ENCODE measurements at places on chromosomes 11 and 22.

DNA sequence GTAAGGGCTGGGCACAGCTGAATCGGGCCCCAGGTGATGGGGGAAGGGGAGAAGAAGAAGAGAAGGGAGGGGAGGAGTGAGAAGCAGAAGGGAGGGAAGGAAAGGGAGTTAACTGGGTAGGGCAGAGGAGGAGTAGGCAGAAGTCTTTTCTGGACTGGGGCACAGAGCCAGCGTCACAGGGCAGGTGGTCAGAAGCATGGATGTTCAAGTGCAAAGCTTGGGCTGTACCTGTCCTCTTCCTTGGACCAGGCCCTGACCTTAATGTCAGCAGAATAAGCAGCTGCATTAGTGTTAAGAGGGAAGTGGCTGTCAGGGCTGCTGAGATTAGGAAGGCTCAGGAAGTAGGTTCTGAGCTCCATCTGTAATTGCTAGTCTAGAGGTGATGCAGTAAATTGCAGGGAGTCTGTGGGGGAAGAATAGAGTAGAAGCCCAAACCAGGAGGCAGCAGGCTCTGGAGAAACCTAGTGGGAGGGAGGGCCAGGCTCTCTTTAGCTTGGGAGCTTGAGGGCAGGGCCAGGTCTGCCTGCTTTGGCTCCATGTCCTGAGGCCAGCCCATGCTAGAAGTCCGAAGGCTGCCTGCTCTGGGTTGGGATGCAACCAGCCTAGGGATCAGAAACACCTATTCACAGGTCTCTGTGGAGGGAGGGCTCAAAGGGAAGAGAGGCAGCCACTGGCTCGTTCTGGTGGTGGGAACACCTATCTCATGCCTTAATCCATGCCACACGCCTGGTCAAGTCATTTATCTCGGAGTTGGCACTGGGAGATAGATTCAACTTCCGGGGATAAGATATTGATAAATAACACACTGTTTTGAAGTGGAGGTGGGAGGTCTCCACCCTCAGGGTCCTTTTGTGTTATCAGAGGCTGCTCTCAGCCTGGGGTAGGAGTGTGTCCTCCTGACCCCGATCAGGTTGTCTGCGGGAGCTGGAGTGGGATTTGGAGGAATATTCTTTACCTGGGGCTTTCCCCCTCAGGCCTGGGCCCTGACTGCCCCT is 1.7 kb upstream of the UCP3 start:
- no peaks in the 10 kb centered on the region for H3K27me3 ChIP-seq
- DNase-seq: no peak
- peaks cover 81% of the 10 kb centered on the region for H3K4me1 ChIP-seq
- no peaks in the 10 kb centered on the region for H3K36me3 ChIP-seq
- H3K27ac ChIP-seq: peak overlapping the region; percentile 81

- H3K4me1 ChIP-seq: no peaks in the 10 kb centered on the region
- H3K27me3 ChIP-seq: no peaks in the 10 kb centered on the region
- H3K4me3 ChIP-seq: no peak overlapping the region
- no peak overlapping the region for H3K27ac ChIP-seq
- no peak for DNase-seq
These were observed 10.2 kb downstream of the RAB38 start for GRCh38 chr11:88164806-88165585.

DNA sequence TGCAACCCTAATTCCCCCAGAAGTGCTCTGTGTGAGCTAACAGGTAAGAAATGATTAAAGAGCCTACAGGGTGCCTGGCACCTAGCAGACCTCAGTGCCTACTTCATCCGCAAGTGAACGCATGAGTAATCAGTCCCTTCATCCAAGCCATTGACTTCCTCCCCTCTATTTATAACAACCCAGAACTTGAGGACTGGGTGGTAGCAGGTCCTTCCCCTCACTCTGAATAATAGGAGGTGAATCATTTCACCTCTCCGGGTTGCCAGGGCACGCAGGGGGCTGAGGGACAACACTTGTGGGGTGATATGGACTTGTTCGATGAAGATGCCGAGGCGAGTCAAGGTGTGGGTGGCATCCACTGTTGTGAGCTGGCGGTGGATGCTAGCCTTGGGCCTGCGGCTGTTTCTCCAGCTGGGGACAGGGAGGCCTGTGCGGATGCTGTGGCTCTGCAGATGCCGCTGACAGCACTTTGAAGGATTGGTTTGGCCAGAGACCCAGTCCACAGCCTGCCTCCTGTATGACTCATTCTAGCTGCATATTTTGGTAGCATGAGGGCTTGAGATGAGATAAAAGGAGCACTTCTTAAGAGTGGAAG is 11.7 kb upstream of the SORL1-AS1 start:
- DNase-seq: peak; percentile 48
- H3K27me3 ChIP-seq: no peaks in the 10 kb centered on the region
- peaks cover 96% of the 10 kb centered on the region for H3K4me1 ChIP-seq
- H3K36me3 ChIP-seq: no peaks in the 10 kb centered on the region

DNA sequence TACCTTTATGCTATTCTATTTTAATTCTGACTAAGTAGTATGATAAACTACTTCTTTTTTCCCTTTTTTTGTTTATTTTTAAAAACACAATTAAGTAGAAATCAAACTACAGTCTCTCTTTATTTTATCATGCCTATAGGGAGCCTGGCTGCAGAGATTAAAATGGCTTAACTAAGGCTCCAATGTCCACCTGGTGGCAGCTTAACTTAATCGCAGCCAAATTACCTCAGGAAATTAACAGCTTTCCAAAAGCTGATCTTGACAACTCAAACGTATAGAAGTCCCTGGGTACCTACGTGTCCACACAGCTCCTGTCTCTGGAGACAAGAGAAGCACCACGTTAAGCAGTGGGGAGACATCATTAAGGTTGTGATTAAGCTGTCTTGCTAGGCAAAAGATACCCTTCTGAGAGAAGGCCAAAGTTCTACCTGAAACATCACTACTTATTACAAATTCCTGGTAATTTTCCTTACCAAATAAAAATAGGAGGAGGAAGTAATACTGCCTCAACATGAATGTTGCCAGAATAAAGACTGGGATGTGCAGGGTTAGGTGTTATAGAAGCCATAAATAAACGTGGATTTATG is 63.2 kb upstream of the SNX19 start:
- H3K27me3 ChIP-seq: peaks cover 12% of the 10 kb centered on the region
- no peak overlapping the region for H3K4me3 ChIP-seq
- DNase-seq: no peak
- no peaks in the 10 kb centered on the region for H3K36me3 ChIP-seq

- no peaks in the 10 kb centered on the region for H3K4me1 ChIP-seq
- no peaks in the 10 kb centered on the region for H3K36me3 ChIP-seq
- no peak overlapping the region for H3K27ac ChIP-seq
- no peak overlapping the region for H3K4me3 ChIP-seq
These were observed 20.0 kb downstream of the TREH start for GRCh38 chr11:118659314-118659952.

- no peak overlapping the region for H3K27ac ChIP-seq
- no peaks in the 10 kb centered on the region for H3K36me3 ChIP-seq
- no peaks in the 10 kb centered on the region for H3K4me1 ChIP-seq
- no peak overlapping the region for H3K4me3 ChIP-seq
- no peak for DNase-seq
These were observed 1359.3 kb downstream of the LRRC4C start for GRCh38 chr11:40100162-40100553.

DNA sequence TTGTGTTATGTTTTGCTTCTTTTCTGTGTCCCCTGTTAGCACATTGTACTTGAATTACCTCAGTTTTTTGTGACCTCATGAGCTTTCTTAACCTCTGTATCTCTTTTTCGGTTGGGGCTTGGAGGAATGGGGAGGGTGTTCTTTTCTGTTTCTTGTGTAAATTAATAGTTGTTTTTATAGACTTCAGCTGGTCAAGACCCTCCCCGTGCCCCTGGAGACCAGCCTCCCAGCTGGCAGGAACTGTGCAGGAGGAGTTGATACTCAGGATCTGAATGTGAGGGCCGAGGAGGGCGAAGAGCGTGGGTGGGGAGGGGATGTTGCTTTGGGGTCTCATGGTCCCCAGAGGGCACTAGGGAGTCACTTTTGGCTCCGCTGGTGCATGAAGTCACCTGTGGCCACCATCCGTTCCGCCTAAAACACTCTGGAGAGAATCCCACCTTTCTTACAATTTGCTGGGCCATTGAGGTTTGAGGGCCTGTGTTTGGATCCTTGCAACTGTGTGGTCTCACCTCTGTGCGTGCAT is 44.3 kb upstream of the NNMT start:
- no peak overlapping the region for H3K4me3 ChIP-seq
- H3K27me3 ChIP-seq: no peaks in the 10 kb centered on the region
- peaks cover 2% of the 10 kb centered on the region for H3K4me1 ChIP-seq

DNA sequence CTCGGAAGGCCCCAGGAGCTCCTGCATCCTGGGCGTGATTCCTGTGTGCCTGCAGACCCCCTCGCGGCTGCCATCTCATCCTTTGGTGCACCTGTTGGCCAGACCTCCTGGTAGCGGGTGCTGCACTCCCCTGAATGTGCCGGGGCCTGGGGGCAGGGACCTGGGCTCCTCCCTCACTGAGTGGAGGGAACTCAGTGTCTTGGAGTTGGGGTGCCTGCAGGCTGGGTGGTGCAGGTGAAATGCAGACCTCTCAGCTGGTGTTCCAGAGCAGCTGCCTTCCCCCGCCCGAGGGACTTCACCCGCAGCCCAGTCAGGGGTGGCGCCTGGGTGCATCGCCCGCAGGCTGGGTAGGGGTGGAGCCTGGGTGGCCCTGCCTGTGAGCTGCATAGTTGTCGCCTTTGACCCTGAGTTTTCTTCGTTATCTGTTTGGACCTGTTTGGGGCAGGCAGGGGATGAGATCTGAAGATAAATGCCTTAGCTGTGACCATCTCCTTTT is 31.4 kb downstream of the LRP5 start:
- H3K36me3 ChIP-seq: no peaks in the 10 kb centered on the region
- H3K27me3 ChIP-seq: no peaks in the 10 kb centered on the region
- no peak overlapping the region for H3K4me3 ChIP-seq
- peaks cover 21% of the 10 kb centered on the region for H3K4me1 ChIP-seq
- no peak for DNase-seq

GRCh38 chr11:16771350-16772140 is 33.1 kb downstream of the C11orf58 start:
- no peak overlapping the region for H3K27ac ChIP-seq
- DNase-seq: no peak
- H3K27me3 ChIP-seq: no peaks in the 10 kb centered on the region
- H3K36me3 ChIP-seq: no peaks in the 10 kb centered on the region
- no peaks in the 10 kb centered on the region for H3K4me1 ChIP-seq
- no peak overlapping the region for H3K4me3 ChIP-seq

DNA sequence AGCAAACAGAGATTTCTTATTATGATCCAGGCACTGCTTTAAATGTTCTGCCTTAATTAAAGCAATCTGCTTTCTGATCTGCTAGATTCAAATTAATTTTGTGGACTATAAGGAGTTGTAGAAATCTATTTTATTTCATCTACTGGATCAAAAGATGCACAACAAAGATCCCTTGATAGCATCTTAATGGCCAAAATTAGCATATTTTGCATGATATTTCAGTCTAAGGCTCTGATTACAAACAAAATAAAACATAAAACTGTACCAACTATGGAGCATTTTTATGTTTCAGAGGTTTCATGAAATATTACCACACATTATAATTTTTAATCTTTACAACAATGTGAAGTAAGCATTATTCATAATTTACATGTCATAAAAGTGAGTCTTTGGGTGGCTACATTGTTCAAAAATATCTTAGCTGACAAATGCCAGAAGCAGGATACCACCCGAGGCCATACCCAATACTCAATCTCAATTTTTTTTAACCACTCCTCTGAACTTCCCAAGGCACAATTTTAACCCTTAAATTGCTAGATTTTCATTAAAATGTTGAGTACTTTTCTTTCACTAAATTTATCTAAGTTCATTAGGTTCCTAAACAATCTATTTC is 929.5 kb downstream of the KCNA4 start:
- no peaks in the 10 kb centered on the region for H3K27me3 ChIP-seq
- no peaks in the 10 kb centered on the region for H3K36me3 ChIP-seq
- DNase-seq: no peak
- H3K4me1 ChIP-seq: no peaks in the 10 kb centered on the region
- H3K27ac ChIP-seq: no peak overlapping the region
- no peak overlapping the region for H3K4me3 ChIP-seq

GRCh38 chr22:24810043-24810749 is 4.2 kb downstream of the SGSM1 start:
- H3K4me1 ChIP-seq: peaks cover 22% of the 10 kb centered on the region
- H3K36me3 ChIP-seq: no peaks in the 10 kb centered on the region
- no peak overlapping the region for H3K27ac ChIP-seq
- H3K27me3 ChIP-seq: peaks cover 5% of the 10 kb centered on the region
- H3K4me3 ChIP-seq: no peak overlapping the region

GRCh38 chr11:106275151-106275550 is 197.7 kb downstream of the AASDHPPT start:
- no peaks in the 10 kb centered on the region for H3K27me3 ChIP-seq
- H3K4me3 ChIP-seq: no peak overlapping the region
- H3K4me1 ChIP-seq: no peaks in the 10 kb centered on the region
- H3K36me3 ChIP-seq: no peaks in the 10 kb centered on the region
- no peak for DNase-seq
- no peak overlapping the region for H3K27ac ChIP-seq

DNA sequence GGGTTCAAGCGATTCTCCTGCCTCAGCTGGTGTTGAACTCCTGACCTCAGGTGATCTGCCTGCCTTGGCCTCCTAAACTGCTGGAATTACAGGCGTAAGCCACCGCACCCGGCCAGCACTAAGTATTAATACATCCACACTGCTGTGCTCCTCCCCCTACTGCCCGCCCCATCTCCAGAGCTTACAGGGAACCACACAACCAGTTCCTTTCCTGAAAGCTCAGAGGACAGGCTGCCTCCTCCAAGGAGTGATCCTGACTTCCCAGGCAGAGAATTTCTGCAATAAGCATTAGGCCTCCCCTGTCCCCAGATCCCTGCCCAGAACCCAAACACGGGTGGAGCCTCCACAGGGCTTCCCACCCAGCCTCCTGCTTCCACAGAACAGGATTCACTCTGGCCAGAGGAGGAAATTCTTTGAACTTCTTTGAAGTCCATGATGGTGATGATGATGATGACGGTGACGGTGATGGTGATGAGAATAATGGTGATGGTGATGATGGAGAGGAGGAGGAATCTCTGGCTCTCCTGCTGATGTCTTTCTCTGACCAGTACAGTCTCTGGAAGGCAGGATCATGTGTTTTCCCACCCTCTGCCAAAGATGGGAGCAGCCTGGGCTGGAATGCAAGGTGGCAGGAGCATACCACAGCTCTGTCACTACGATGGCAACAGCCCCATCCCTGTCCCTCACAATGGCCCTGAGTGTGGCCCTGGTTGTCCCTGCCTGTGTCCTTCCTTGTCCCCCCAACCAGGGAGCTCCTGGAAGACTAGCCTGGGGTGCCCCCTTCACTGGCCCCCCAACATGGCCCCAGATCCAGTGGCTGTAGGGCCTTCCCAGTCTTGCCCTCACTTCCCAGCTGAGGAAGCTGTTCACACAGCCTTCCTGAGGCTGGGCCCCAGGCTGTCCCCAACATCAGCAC is 33.5 kb upstream of the CSNK1E start:
- H3K27me3 ChIP-seq: peaks cover 36% of the 10 kb centered on the region
- H3K36me3 ChIP-seq: no peaks in the 10 kb centered on the region
- H3K27ac ChIP-seq: no peak overlapping the region
- H3K4me3 ChIP-seq: no peak overlapping the region

All from T-cell (primary cell).